GM12892 (cell line): ENCODE measurements at places on chromosomes 1 and 21.
A peak's percentile ranks its signal among the peaks of the same experiment; 100 is the strongest.

DNA sequence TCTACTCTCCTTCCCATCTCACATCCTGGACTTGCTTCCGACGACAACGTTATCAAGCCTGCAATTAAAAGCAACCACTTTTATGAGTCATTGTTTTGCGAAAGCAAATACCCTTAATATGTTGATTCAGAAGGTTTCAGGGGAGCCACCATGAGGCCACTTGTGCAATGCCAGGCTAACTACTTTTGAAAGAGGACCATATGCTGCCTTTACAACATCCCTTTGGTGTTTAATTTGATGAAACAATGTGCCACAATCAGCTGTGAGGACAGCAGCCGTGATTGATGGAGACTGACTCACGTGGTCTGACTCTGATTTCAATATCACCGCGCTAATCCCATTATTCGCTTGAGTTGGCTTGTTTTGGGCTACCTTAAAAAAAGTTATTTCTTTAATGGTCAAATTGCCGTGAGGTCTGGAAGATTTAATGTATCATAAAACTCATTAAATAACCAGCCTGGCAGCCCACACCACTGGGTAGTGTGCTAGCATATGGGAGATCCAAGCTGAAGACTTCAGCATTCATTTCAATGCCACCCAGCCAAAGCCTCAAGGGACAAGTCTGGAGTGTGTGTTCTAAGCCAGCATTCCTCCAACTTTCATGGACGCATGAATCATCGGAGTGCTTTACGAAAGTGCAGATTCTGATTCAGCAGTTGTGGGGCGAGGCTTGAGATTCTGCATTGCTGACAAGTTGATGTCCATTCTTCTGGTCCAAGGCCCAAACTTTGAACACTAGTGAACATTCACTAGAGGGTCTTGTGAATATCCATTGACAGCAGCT, 73.3 kb upstream of the PAXBP1 start:
- DNase-seq = no peak

DNA sequence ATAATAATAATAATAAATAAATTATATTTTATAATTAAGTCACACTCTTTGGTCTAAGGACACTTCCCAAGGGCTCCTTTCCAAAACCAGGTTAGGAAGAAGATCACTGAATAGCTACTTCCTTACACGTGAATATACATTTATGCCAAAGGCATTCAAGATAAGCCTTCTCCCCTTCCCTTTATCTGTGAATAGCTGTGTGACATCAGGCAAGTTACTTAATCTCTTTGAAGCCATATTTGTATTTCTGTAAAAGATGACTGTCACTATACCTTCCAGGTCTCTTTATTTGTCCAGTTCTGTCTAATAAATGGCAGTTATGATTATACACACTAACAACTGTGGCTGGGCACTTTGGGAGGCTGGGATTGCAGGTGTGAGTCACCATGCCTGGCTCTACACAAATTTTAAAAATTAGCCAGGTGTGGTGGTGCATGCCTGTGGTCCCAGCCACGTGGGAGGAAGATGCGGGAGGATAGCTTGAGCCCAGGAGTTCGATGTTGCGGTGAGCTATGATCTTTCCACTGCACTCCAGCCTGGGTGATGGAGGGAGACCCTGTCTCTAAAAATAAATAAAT, 5.5 kb upstream of the RNF11 start:
- no peak for DNase-seq

- no peak for DNase-seq
These were observed 46.9 kb upstream of the LIN9 start for GRCh38 chr1:226355669-226356551.

- no peak for DNase-seq
These were observed 436.5 kb upstream of the DAB1 start for GRCh38 chr1:57860325-57860724.

DNA sequence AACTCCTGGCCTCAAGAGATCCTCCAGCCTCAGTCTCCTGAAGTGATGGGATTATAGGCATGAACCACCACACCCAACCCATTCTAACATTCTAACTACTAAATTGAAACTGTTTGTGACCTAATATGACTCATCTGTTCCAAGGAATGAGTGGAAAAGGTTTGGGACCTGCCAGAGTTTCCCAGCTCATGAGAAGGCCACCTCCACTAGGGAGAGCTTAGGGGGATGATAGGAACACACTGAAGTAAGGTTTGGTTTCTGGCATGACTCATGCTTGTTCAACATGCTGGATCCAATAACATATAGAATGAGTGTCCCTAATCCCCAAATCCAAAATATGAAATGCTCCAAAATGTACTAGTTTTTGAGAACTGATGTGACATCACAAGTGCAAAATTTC, 18.9 kb upstream of the SCAF4 start:
- no peak for DNase-seq

GRCh38 chr1:180909005-180909414, 3.7 kb upstream of the KIAA1614 start:
- no peak for DNase-seq

DNA sequence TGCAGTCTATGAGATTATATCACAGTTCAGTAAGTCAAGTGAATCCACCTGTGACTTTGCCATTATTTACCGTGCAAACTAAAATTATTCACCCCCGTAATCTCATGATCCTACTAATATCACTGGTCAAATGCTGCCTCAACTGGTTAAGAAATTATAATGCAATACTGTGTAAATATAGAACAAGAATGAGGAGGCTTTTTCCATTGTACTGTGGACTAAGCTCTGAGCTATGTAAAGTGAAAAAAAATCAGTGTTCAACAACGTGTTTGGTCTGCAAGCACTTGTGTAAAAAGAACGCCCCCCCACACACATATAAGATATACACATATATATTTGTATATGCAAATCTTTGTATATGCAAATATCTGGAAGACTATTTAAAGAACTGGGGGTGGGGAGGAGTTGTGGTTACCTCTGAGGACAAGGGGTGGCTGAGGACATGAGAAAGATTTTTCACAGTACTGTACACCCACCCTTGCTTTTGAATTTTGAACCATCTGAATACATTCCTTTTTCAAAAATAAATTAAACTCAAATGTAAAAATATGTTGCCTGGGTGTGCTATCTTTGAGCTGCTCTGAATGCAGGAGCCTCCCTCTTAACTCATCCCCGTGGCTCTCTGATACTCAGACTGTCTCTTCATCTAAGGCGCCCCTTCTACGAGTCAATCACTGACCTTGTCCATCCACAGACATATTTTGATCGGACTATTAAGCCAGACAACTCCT, 57.0 kb downstream of the PTP4A2 start:
- peak; percentile 36 for DNase-seq

GRCh38 chr21:41612674-41613532, 104.9 kb upstream of the TMPRSS2 start:
- DNase-seq = no peak

DNA sequence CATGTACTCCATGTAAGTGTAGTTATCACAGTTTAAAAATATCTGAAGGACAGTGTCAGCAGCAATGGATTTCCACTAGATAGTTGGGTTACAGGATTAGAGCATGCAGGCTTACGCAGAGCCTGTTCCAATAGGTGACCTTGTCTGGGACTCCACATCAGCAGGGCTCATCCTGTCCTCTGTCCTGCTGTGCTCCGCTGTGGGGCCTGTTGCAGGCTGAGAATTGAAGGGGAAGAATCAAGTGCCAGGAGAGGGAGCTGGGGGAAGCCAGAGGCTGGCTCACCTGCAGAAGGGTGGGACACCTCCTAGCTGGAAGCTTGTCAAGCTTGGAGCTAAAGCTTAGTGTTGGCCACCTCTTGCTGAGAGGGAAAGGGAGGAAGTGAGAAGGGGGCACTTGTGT, 62.8 kb downstream of the XCL2 start:
- no peak for DNase-seq

DNA sequence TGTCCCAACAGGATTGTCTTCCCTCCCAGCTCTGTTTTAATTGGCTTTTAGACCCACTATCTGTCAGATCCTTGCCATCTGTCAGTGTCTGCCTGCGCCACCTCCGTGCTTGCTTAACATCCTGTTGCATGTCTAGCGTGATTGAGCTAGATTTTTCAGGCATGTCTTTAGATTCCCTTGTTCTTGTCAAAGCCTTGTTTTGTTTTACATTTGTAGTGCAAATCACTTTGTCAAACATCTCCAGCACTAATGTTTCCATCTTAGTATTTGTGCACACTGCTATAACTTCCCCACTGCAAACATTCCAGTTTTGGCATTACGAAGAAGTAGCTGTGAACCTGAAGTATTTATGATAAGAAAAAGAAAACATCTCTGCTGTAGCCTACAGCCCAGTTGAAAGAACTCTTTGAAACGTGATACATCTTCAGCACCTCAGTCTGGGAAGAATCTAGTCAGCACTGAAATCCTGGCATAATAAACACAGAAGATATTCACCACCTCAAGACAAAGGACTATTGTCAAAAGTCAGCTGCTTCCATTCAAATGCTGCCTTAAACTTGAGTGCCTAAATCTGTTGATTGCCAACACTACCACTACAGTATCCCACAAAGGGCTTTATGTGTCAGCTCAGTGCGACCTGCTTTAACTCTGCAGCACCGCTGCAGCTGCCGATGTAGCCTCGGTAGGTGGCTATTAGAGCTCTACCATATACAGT, 105.0 kb downstream of the FNBP1L start:
- no peak for DNase-seq

DNA sequence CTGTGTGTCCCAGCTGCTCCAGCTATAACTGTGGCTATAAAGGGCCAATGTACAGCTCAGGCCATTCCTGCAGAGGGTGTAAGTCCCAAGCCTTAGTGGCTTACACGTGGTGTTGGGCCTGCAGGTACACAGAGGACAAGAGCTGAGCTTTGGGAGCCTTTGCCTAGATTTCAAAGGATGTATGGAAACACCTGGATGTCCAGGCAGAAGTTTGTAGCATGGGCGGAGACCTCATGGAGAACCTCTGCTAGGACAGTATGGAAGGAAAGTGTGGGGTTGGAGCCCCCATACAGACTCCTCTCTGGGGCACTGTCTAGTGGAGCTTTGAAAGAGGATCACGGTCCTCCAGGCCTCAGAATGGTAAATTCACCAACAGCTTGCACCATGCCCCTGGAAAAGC, 113.9 kb downstream of the RGS21 start:
- DNase-seq = no peak

DNA sequence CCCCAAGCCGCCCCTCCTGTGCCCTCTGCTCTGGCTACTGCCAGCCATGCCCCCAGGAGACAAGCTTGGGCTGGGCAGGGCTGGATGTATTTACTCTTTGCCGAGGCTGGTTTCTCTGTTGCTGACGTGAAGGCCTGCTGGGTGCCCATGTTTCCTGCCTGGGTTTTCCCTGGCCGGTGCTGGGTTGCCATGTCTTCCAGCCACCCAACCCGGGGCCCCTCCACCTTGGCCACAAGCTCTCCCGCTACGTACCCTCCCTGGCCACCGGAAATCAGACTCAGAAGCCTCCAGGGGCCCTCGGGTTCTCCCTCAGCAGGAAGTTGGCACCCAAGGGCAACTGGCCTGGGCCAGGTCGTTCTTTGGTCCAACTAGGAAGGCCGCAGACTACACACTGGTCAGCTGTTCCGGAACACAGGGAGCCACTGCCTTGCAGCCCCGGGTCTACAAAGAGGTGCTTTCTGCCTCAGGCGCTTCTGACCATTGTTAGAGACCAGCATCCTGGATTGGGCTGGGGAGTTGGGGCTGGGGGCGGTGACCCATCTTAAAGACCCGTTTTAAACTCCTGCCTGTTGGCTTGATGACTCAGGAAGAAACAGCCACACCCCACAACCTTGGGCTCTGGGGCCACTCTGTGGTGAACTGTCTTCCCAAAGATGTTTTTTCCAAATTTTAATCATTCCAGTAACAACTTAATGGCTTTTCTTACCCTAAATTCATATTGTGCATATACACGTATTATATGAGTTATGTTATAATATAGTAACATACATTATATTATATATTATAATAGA, 71.2 kb upstream of the RUNX3 start:
- no peak for DNase-seq

DNA sequence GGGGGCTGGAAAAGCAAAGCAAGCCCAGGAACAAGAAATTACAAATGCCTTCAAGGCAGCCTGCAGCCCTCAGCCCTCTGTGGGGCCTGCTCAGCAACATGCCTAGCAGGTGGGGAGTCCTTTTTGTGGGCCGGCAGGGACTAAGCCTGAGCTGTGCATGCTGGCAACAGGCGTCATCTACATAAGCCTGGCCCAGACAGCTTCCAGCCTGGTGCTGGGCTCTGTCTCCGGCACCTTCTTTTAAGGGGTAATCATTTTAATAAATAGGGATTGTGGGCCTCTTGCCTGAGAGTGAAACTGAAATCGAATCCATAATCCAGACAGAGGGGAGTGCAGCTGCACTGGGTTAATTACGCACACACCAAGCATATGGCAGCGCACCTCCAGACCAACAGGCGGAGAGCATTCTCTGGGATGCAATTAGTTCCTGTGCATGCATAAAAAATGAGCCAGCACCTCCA, 96.6 kb downstream of the DDX20 start:
- no peak for DNase-seq

- DNase-seq = no peak
These were observed 7.0 kb downstream of the TNFRSF18 start for GRCh38 chr1:1199141-1199960.
